ENCODE measurements at places on chromosomes 1 and 21.

DNA sequence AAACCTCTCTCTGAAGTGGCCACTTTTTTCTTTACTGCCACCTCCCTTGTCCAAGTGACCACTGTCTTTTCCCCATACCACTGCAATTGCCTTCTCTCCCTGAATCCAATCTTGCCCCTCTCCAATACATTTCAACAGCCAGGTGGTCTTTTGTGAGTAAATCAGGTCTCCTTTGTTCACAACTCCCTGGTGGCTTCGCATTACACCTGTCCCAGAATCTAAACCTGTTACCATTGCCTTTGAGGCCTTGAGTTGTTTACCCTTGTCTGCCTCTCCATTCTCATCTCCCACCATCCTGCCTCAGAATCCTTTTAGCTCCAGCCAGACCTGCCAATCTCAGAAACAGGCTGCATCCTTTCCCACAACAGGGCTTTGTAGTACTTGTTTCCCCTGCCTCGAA lies 21.8 kb upstream of the DYNLT5 start:
- DNase-seq = no peak

DNA sequence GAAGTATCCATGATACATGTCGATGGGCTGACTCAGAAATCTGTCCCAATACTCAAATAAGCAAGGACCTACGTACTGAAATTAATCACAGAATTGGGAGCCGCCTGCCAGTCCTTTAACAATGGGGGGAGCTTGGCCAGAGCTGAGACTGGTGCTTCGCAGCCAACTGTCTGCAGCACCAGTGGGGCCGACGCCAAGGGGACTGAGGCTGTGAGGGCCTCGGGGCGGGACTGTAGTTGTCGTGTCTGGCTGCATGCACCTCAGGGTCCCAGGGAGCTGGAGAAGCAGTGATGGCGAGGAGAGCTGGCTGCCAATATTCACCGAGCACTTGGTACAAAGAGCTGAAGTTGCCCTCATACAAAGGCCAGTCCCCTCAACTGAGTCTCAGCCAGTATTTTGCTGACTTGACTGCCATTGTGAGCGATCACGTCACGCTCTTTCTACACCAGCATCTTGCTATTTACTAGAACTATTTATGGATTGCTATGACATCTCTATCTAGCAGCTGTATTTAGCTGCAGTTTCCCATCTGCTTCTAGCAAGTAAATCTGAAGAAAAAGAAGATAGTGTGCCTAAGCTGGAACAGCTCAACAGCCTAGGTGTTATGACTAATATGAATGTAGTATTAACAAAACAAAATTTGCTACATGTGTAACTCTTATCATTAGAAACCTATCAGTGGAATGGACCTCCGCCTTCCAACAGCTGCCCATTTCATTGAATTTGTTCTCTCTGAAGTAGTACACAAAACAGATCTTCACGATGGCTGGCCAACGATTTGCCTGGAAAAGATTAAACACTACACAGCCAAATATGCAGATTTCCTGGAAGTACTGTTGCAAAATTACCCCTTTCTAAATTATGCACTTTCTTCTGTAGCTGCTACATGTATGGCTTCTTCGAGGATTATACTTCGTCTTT lies 29.1 kb downstream of the EVI5 start:
- no peak for DNase-seq

- DNase-seq = no peak
Measured at GRCh38 chr1:48775831-48776392, 779 bp downstream of the BEND5 start.

DNA sequence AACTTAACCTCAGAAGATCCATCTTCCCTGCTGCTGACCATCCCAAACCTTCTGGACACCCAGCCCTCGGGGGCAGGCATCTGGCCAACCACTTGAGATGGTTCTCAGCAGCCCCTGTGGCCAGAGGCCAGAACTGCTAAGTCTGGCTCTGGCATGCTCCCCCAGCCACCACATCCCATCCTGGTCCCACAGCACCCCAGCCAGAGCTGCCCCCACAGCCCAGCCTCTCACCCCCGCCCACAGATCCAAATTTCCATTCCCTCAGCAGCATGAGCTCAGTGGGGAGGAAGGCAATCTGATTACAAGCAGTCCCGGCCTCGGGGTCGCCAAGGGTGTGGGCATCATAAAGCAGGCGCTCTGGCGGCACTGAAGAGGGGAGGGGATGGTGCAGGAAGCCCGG lies 45.6 kb downstream of the GLIS1 start:
- no peak for DNase-seq

- DNase-seq = no peak
Measured at GRCh38 chr1:113630340-113631327, 128.7 kb downstream of the PHTF1 start.

GRCh38 chr1:28155628-28156027 lies 20.9 kb downstream of the PTAFR start:
- no peak for DNase-seq

- no peak for DNase-seq
Measured at GRCh38 chr1:56517404-56518130, 61.8 kb downstream of the PLPP3 start.

DNA sequence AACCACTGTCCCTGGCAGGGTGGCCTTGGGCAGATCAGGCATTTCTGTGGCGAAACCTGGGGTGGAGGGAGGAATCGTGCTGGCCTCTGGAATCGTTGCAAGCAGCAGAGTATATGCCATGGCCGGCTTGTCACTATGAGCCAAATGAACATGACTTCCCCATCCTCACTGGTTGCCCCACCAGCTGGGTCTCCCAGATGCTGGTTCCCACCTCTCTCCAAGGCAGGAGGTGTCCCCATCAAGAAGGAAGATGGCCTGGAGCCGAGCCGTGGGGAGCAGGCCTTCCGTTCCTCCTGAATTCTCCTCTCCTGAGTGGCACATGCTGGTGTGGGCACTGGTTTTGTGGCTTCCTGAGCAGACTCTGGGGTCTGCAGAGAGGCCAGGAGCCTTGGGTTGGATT lies 60.2 kb upstream of the ACTRT2 start:
- no peak for DNase-seq

- DNase-seq = no peak
Measured at GRCh38 chr1:38892976-38893375, 11.6 kb upstream of the GJA9 start.
